ENCODE measurements at places on chromosomes 7 and 10. TPM values are rescaled to one million over a fixed set of nuclear protein-coding genes. Genes with fewer than 3 reads are reported as not detected.

GRCh38 chr10:20632696-20633095 is 264.4 kb downstream of the NEBL start:
- H3K27me3 ChIP-seq, result no peaks in the 10 kb centered on the region
- no peaks in the 10 kb centered on the region for H3K36me3 ChIP-seq
- H3K4me3 ChIP-seq, result no peak overlapping the region

GRCh38 chr10:54808186-54808935 is 7.3 kb upstream of the PCDH15 start:
- H3K4me3 ChIP-seq, result no peak overlapping the region
- H3K27ac ChIP-seq, result no peak overlapping the region
- no peak for DNase-seq
- no peaks in the 10 kb centered on the region for H3K36me3 ChIP-seq
- no peaks in the 10 kb centered on the region for H3K27me3 ChIP-seq

- H3K4me1 ChIP-seq, result no peaks in the 10 kb centered on the region
- H3K27ac ChIP-seq, result no peak overlapping the region
- H3K4me3 ChIP-seq, result no peak overlapping the region
- H3K36me3 ChIP-seq, result no peaks in the 10 kb centered on the region
- H3K27me3 ChIP-seq, result no peaks in the 10 kb centered on the region
Measured at GRCh38 chr10:113232928-113233511, 283.0 kb downstream of the TCF7L2 start.

DNA sequence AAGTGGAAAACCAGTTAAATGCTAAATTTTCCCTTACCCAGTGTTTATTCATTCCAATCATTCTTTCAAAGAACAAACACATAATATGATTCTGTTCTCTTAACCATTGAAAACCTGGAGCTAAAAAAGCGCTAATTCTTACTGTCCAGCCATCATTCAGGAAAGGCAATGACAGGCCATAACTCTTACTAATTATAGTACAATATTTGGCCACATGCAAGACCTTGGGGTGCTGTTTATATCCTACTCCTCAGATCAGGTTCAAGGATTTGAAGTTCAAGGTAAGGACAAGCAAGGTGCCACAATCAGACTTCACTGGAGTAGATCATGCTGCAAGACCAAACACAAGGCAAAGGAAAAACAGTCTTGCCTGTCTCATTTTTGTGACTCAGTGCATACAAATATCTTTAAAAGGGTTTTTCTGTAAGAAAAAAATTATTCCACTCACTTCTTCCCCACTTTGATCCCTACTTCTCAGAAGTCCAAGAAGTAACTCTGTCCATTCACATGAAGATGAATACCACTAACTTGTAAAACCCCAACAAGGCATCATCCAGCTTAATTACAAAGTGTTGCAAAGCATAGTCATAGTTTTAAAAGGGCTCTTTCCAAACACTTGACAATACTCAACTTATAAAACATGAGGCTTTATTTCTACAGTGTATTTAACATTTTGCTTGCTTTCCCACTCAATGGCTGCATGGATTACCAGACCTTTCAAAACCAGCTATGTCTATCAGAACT is 153.0 kb downstream of the DOCK4 start:
- no peaks in the 10 kb centered on the region for H3K27me3 ChIP-seq
- H3K27ac ChIP-seq, result no peak overlapping the region
- peaks cover 16% of the 10 kb centered on the region for H3K4me1 ChIP-seq

Gene AS3MT
- 3.2 TPM for total RNA-seq

DNA sequence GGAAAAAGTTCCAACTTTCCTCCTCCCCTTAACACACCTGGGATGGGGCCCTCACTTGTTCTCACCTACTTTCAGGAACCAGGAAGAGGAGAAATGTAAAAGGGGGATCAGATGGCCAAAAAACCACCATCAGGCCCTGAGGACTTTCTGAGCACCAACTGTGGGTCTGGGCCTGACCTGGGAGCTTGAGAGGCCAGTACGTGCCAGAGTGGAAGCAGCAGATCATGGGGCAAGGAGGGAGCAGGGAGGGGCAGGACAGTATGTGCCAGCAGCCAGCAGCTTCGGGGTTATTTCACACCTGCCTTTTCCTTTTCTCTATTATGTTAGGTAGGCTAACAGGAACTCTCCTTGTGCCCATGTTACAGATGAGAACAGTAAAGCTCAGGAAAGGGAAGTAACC is 118.8 kb upstream of the UNC5B start:
- no peak overlapping the region for H3K4me3 ChIP-seq
- H3K27me3 ChIP-seq, result no peaks in the 10 kb centered on the region
- no peaks in the 10 kb centered on the region for H3K36me3 ChIP-seq

Gene GJD4
- not detected for total RNA-seq

- no peak for DNase-seq
- no peak overlapping the region for H3K4me3 ChIP-seq
- peak overlapping the region; percentile 92 for H3K27ac ChIP-seq
Measured at GRCh38 chr10:79422178-79422892, 23.1 kb downstream of the ZCCHC24 start.

DNA sequence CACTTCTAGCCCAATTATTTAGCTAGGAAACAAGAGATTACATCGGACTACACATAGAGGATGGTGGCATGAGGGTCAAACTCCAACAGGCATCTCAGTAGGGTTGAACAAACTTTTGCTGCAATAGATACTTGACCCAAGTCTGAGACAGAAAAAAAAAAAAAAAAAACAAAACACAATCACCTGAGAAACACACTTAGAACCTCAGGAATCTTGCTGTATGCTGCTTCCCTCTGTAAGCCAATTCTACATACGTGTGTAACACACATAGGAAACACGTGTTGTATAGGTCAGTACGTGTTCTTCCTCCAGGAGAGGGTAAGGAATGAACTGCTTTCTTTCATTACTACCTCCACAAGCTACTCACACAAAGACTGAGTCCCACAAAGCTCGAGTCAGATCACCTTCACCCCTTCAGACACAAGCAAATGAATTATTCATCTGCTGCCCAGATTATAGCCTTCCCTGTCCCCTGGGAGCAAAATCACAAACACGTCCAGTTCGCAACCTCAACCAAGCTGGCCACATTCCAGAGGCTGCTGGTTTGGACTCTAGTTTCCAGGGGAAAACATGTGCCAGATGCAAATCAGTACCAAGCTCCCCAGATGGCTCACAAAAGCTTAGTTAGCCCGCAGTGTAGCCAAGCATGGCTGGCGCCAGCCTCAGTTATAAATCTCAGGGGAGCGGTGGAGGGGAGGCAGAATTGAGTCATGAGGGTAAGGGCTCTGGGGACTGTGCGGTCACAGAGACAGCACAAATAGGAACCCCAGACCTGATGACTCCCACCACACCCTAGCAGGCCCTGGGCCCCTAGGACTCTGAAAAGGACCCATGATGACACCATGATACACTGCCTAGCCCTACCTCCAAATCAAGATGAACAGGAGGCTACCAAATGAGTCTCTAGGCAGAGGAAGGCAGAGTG is 15.1 kb downstream of the PSAP start:
- peak overlapping the region; percentile 71 for H3K27ac ChIP-seq
- no peaks in the 10 kb centered on the region for H3K27me3 ChIP-seq
- H3K36me3 ChIP-seq, result peaks cover 25% of the 10 kb centered on the region
- no peak overlapping the region for H3K4me3 ChIP-seq
- DNase-seq, result no peak

- no peaks in the 10 kb centered on the region for H3K27me3 ChIP-seq
- H3K4me3 ChIP-seq, result no peak overlapping the region
- H3K36me3 ChIP-seq, result no peaks in the 10 kb centered on the region
- no peak for DNase-seq
- no peaks in the 10 kb centered on the region for H3K4me1 ChIP-seq
Measured at GRCh38 chr7:18177129-18177814, 149.6 kb upstream of the PRPS1L1 start.

Gene MMD2
- total RNA-seq, result not detected

Gene NSUN5
- total RNA-seq, result 25.3 TPM

- no peaks in the 10 kb centered on the region for H3K27me3 ChIP-seq
- DNase-seq, result no peak
- H3K4me1 ChIP-seq, result no peaks in the 10 kb centered on the region
- H3K27ac ChIP-seq, result no peak overlapping the region
Measured at GRCh38 chr10:21870849-21871248, 132.7 kb downstream of the DNAJC1 start.

DNA sequence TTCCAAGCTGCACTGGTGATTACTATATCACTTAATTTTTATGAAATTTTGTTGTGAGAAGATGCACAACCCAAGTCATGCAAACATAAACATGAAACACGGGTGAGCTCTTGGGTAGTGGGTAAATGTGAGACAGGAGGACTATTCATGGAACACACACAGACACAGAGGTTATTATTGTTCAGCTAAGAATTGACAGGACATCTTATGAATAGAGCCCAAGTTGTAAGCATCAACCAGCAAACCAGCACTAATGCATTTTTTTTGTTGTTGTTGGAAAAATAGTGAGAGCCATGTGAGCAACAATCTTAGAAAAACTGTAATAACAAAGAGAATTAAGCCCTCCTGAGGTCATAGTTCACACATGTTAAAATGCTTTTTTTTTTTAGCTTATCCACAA is 1179.7 kb downstream of the GATA3 start:
- H3K27me3 ChIP-seq, result no peaks in the 10 kb centered on the region
- DNase-seq, result no peak
- H3K27ac ChIP-seq, result no peak overlapping the region
- H3K36me3 ChIP-seq, result no peaks in the 10 kb centered on the region

- H3K27ac ChIP-seq, result no peak overlapping the region
- H3K4me3 ChIP-seq, result no peak overlapping the region
- peaks cover 23% of the 10 kb centered on the region for H3K4me1 ChIP-seq
- no peak for DNase-seq
- no peaks in the 10 kb centered on the region for H3K27me3 ChIP-seq
- H3K36me3 ChIP-seq, result no peaks in the 10 kb centered on the region
Measured at GRCh38 chr10:4240608-4241197, 455.7 kb upstream of the KLF6 start.

GRCh38 chr7:74511345-74511744 is 57.6 kb downstream of the GTF2IRD1 start:
- no peaks in the 10 kb centered on the region for H3K4me1 ChIP-seq
- peaks cover 37% of the 10 kb centered on the region for H3K36me3 ChIP-seq
- H3K27me3 ChIP-seq, result no peaks in the 10 kb centered on the region
- H3K27ac ChIP-seq, result no peak overlapping the region
- DNase-seq, result no peak

DNA sequence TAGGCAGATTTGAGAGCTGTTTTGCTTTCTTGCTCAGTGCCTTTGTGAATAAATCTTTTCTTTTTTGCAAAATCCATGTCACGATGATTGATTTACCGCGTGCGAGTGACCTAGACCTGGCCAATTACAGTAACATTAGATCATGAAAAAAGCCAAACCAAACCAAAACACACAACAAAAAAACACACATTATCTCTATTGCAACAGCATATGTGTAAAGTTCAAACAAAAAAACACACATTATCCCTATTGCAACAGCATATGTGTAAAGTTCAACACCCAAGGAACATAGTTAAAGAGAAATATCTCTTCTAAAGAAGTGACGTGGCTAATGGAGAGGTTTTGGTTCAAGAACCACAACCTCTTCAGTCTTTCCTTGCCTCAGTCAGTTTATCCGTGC is 342.6 kb upstream of the NRG3 start:
- no peaks in the 10 kb centered on the region for H3K36me3 ChIP-seq
- no peaks in the 10 kb centered on the region for H3K27me3 ChIP-seq
- no peak overlapping the region for H3K27ac ChIP-seq
- H3K4me3 ChIP-seq, result no peak overlapping the region

Gene PLCE1
- total RNA-seq, result 13.0 TPM

Gene CALHM1
- not detected for total RNA-seq

Gene SEMA3D
- 2.2 TPM for total RNA-seq

- H3K27ac ChIP-seq, result no peak overlapping the region
- H3K4me1 ChIP-seq, result no peaks in the 10 kb centered on the region
- H3K36me3 ChIP-seq, result no peaks in the 10 kb centered on the region
- no peak for DNase-seq
- no peaks in the 10 kb centered on the region for H3K27me3 ChIP-seq
Measured at GRCh38 chr7:108623220-108623619, 53.5 kb downstream of the DNAJB9 start.

Gene SPDYE8
- total RNA-seq, result not detected

GRCh38 chr7:20199015-20199737 is 18.0 kb downstream of the MACC1 start:
- no peak overlapping the region for H3K27ac ChIP-seq
- H3K27me3 ChIP-seq, result no peaks in the 10 kb centered on the region
- H3K4me3 ChIP-seq, result no peak overlapping the region
- no peaks in the 10 kb centered on the region for H3K4me1 ChIP-seq

GRCh38 chr10:25768167-25768566 is 165.9 kb upstream of the MYO3A start:
- no peaks in the 10 kb centered on the region for H3K4me1 ChIP-seq
- H3K4me3 ChIP-seq, result no peak overlapping the region
- no peaks in the 10 kb centered on the region for H3K27me3 ChIP-seq
- H3K36me3 ChIP-seq, result no peaks in the 10 kb centered on the region

DNA sequence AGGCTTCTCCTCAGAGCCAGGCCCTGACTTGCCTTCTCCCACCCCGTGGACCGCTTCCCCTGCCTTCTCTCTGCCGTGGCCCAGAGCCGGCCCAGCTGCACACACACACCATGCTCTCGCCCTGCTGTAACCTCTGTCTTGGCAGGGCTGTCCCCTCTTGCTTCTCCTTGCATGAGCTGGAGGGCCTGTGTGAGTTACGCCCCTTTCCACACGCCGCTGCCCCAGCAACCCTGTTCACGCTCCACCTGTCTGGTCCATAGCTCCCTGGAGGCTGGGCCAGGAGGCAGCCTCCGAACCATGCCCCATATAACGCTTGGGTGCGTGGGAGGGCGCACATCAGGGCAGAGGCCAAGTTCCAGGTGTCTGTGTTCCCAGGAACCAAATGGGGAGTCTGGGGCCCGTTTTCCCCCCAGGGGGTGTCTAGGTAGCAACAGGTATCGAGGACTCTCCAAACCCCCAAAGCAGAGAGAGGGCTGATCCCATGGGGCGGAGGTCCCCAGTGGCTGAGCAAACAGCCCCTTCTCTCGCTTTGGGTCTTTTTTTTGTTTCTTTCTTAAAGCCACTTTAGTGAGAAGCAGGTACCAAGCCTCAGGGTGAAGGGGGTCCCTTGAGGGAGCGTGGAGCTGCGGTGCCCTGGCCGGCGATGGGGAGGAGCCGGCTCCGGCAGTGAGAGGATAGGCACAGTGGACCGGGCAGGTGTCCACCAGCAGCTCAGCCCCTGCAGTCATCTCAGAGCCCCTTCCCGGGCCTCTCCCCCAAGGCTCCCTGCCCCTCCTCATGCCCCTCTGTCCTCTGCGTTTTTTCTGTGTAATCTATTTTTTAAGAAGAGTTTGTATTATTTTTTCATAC is 38.0 kb downstream of the LIMK1 start:
- H3K27me3 ChIP-seq, result no peaks in the 10 kb centered on the region
- no peaks in the 10 kb centered on the region for H3K4me1 ChIP-seq
- peaks cover 36% of the 10 kb centered on the region for H3K36me3 ChIP-seq
- no peak overlapping the region for H3K27ac ChIP-seq
- no peak overlapping the region for H3K4me3 ChIP-seq

DNA sequence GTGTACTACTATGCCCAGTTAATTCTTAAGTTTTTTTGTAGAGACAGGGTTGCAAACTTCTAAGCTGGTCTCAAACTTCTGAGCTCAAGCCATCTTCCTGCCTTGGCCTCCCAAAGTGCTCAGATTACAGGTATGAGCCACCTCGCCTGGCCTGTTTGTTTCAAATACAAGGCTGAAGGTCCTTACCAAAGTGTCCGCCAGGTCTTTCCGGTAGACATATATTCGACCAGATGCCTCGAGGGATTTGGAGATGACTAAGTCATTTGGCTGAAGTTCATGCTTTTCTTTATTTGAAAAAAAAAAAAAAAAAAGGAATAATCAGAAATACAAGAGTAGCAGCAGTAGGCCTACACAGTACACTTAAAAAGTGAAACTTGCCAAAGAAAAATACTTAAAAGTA is 204.5 kb upstream of the CDCA7L start:
- H3K4me3 ChIP-seq, result no peak overlapping the region
- H3K27ac ChIP-seq, result no peak overlapping the region
- H3K4me1 ChIP-seq, result peaks cover 14% of the 10 kb centered on the region
- DNase-seq, result no peak
- H3K36me3 ChIP-seq, result no peaks in the 10 kb centered on the region

Gene SFRP4
- 56.0 TPM for total RNA-seq

Measured in vagina (tissue), 2 donors.